Small intestine (tissue), 16 donors: ENCODE measurements at places on chromosomes 4 and X.
A peak's percentile ranks its signal among the peaks of the same experiment; 100 is the strongest.

DNA sequence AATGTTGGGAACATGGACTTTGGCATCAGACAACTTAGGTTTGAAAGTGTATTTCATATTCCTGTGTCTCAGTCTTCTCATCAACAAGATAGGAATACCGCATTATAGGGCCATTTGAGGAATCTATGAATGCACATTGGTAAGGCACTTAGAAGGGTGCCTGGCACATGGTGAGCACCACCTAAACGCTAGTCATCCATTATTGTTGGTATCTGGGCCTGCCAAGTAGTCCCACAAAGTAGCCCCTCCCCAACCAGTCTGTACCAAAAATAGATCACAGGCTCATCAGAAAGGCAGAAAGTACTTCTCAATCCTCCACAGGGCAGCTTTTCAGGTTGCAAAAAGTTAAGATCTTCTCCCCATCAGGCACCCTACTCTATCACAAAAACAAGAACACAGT, 162.3 kb upstream of the KLF3 start:
- no peak for DNase-seq
- no peak overlapping the region for H3K4me3 ChIP-seq
- no peak overlapping the region for H3K27ac ChIP-seq
- no peaks in the 10 kb centered on the region for H3K36me3 ChIP-seq
- no peaks in the 10 kb centered on the region for H3K4me1 ChIP-seq

DNA sequence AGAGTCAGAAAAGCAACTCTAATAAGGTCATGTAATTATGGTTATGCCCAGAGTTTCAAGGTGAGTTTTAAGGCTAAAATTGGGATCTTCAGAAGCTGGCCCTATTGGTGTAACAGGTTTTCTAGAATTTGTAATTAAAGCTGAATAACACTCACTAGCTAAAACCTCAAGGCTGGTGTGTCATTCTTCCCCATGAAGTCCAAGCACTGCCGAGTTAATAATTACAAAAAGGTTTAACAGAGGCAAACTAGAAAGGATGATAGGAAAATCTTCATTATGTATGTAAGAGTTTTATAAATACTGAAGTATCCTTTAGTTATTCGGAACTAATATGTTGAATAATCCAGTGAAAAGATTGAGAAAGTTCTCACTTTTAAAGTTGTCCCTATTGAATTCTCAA, 34.3 kb downstream of the MXRA5 start:
- no peak overlapping the region for H3K27ac ChIP-seq
- H3K4me3 ChIP-seq, result no peak overlapping the region
- no peaks in the 10 kb centered on the region for H3K36me3 ChIP-seq
- H3K27me3 ChIP-seq, result no peaks in the 10 kb centered on the region

DNA sequence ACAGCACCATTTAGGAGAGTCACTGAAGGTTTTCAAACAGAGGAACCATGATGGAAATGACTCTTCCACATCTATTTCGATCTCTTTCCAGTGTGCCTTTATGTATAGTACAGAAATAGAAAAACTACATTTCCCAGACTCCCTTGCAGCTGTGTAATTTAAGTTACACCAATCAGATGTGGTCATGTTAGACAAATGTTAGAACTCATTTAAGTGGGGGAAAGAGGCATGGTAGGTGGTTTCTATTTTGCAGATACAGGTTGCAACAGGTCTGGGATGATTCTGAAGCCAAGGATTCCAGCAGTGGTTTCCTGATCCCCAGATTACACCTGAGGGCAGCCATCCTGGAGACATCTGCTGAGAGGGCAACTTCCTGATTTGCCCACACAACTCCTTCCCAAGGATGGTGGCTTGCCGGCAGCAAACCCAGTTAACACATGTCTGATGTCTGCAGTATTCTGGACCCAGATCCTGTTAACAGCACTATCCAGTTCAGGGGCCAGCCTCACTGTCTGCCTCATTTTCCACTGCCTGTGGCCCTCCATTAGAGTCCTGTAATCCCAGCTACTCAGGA, 38.7 kb upstream of the PDK3 start:
- peak overlapping the region; percentile 72 for H3K27ac ChIP-seq
- peaks cover 30% of the 10 kb centered on the region for H3K4me1 ChIP-seq
- peak; percentile 33 for DNase-seq
- no peaks in the 10 kb centered on the region for H3K27me3 ChIP-seq
- H3K4me3 ChIP-seq, result no peak overlapping the region
- H3K36me3 ChIP-seq, result no peaks in the 10 kb centered on the region

- H3K4me3 ChIP-seq, result no peak overlapping the region
- no peak for DNase-seq
- no peaks in the 10 kb centered on the region for H3K27me3 ChIP-seq
- no peaks in the 10 kb centered on the region for H3K36me3 ChIP-seq
- H3K27ac ChIP-seq, result no peak overlapping the region
- no peaks in the 10 kb centered on the region for H3K4me1 ChIP-seq
These were observed 134.7 kb upstream of the USP9X start for GRCh38 chrX:40950546-40950945.

GRCh38 chr4:93502991-93503390, 325.6 kb upstream of the ATOH1 start:
- no peaks in the 10 kb centered on the region for H3K36me3 ChIP-seq
- no peaks in the 10 kb centered on the region for H3K27me3 ChIP-seq
- DNase-seq, result no peak
- H3K4me1 ChIP-seq, result no peaks in the 10 kb centered on the region
- H3K4me3 ChIP-seq, result no peak overlapping the region

- H3K27ac ChIP-seq, result no peak overlapping the region
- DNase-seq, result no peak
- H3K4me1 ChIP-seq, result peaks cover 4% of the 10 kb centered on the region
- no peaks in the 10 kb centered on the region for H3K27me3 ChIP-seq
These were observed 26.6 kb downstream of the NFKB1 start for GRCh38 chr4:102527695-102528283.

GRCh38 chrX:120262859-120263708, 12.5 kb downstream of the ZBTB33 start:
- DNase-seq, result no peak
- no peaks in the 10 kb centered on the region for H3K27me3 ChIP-seq
- no peak overlapping the region for H3K4me3 ChIP-seq
- no peak overlapping the region for H3K27ac ChIP-seq
- no peaks in the 10 kb centered on the region for H3K4me1 ChIP-seq

- H3K4me3 ChIP-seq, result no peak overlapping the region
- H3K27me3 ChIP-seq, result no peaks in the 10 kb centered on the region
- no peaks in the 10 kb centered on the region for H3K36me3 ChIP-seq
- no peaks in the 10 kb centered on the region for H3K4me1 ChIP-seq
- DNase-seq, result no peak
These were observed 859.3 kb upstream of the LCORL start for GRCh38 chr4:18880871-18881270.

GRCh38 chr4:72900952-72901351, 168.6 kb downstream of the COX18 start:
- no peaks in the 10 kb centered on the region for H3K36me3 ChIP-seq
- no peaks in the 10 kb centered on the region for H3K27me3 ChIP-seq
- no peak overlapping the region for H3K27ac ChIP-seq
- no peak overlapping the region for H3K4me3 ChIP-seq

- no peak overlapping the region for H3K27ac ChIP-seq
- DNase-seq, result no peak
- no peaks in the 10 kb centered on the region for H3K4me1 ChIP-seq
These were observed 62.0 kb upstream of the MAGEB2 start for GRCh38 chrX:30153175-30153880.

- no peaks in the 10 kb centered on the region for H3K4me1 ChIP-seq
- DNase-seq, result no peak
- no peaks in the 10 kb centered on the region for H3K36me3 ChIP-seq
- H3K27ac ChIP-seq, result no peak overlapping the region
- no peaks in the 10 kb centered on the region for H3K27me3 ChIP-seq
These were observed 43.9 kb downstream of the GABRB1 start for GRCh38 chr4:47075262-47075661.

GRCh38 chrX:7088968-7089615, 58.4 kb upstream of the STS start:
- DNase-seq, result peak; percentile 21
- no peaks in the 10 kb centered on the region for H3K4me1 ChIP-seq
- H3K27me3 ChIP-seq, result no peaks in the 10 kb centered on the region
- peaks cover 4% of the 10 kb centered on the region for H3K36me3 ChIP-seq
- no peak overlapping the region for H3K4me3 ChIP-seq
- H3K27ac ChIP-seq, result no peak overlapping the region

GRCh38 chr4:80918004-80918403, 112.5 kb upstream of the BMP3 start:
- no peaks in the 10 kb centered on the region for H3K4me1 ChIP-seq
- no peak for DNase-seq
- no peak overlapping the region for H3K4me3 ChIP-seq
- no peak overlapping the region for H3K27ac ChIP-seq
- H3K36me3 ChIP-seq, result no peaks in the 10 kb centered on the region
- H3K27me3 ChIP-seq, result no peaks in the 10 kb centered on the region

DNA sequence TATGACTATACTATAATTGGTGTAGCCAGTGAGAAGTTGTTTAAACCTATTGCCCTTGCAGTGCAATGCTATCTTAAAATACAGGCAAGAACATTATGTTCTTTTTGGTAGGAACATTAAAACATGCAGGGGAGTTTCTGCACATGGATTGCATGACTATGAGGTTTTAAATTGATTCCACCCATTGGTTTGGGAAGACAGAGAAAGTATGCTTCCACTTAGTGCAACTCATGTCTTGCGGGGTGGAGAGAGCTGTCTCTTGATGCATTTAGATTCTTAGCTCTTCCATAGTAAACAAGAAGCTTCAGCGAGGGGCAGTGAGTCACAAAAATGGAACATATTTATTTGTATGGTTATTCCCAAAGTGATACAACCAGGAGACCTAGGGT, 39.5 kb upstream of the RASL11B start:
- no peaks in the 10 kb centered on the region for H3K4me1 ChIP-seq
- no peaks in the 10 kb centered on the region for H3K27me3 ChIP-seq
- H3K27ac ChIP-seq, result peak overlapping the region; percentile 56
- no peak for DNase-seq
- H3K36me3 ChIP-seq, result no peaks in the 10 kb centered on the region

DNA sequence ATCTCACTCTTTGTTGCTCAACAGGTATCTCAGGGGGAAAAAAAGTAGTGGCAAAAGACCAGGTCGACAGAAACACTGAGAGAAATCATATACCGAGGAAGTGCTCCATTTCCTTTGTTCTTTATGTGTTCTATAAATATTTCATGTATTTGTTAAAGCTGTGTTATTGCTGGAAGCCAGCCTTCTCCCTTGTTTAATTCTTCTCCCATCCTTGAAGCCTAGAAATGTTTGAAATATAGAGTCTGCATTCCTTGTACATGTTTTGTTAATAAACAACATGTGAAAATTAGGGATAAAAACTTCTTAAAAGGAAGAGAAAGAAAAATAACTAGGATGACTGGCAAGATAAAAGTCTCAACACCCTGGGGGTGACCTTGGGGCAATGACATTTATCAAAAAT, 186.2 kb downstream of the ANKRD50 start:
- no peak overlapping the region for H3K4me3 ChIP-seq
- H3K4me1 ChIP-seq, result no peaks in the 10 kb centered on the region
- DNase-seq, result no peak
- H3K36me3 ChIP-seq, result no peaks in the 10 kb centered on the region

DNA sequence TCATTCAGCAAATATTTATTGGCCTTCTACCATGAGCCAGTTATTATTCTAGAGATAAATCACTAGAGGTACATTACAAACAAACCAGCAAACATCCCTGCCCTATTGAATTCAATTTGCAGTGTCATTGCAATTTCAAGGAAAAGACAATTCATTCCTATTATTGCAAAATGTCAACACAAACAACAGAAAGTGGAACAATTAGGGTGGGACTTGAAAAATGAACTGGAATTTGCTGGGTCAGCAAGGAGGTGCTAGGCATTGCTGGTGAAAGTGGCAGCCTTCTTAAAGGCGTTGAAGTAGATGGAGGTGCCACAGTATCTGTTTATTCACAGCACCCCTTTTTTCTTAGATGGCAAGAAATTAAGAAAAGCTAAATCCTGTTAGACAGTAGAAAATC, 224.0 kb upstream of the BMP3 start:
- no peaks in the 10 kb centered on the region for H3K36me3 ChIP-seq
- no peak for DNase-seq
- H3K27ac ChIP-seq, result no peak overlapping the region
- H3K4me1 ChIP-seq, result no peaks in the 10 kb centered on the region
- no peaks in the 10 kb centered on the region for H3K27me3 ChIP-seq
- no peak overlapping the region for H3K4me3 ChIP-seq

GRCh38 chrX:97740044-97740443, 856.3 kb downstream of the RPA4 start:
- no peak for DNase-seq
- no peak overlapping the region for H3K27ac ChIP-seq
- no peaks in the 10 kb centered on the region for H3K36me3 ChIP-seq
- H3K4me1 ChIP-seq, result no peaks in the 10 kb centered on the region

DNA sequence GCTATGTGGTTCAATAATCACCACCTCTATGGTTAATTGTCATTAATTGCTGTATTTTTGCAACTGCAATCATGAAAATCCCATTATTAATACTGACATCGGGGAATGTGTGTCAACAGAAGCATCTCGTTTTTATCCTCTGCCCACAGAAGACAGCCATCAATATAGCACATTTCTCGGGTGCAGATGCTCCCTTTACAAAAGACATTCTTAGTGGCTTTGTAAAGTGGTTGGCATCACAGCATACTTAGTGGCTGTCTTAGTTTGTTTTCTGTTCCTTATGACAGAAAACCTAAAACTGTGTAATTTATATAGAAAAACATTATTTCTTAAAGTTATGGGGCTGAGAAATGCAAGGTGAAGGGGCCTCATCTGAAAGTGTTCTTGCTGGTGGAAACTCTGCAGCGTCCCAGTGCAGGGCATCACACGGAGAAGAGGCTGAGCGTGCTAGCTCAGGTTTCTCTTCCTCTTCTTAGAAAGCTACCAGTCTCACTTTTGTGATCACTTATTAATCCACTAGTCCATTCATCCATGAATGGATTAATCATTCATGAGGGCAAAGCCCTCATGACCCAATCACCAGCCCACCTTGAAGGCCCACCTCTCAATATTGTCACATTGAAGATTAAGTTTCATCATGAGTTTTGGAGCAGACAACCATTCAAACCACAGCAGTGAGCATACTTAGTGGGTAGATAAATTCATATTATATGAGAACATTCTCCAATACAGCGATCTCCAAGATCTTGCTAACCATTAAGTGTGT, 1067.7 kb upstream of the PABPC4L start:
- DNase-seq, result no peak
- no peak overlapping the region for H3K27ac ChIP-seq
- H3K27me3 ChIP-seq, result no peaks in the 10 kb centered on the region
- no peaks in the 10 kb centered on the region for H3K36me3 ChIP-seq
- no peak overlapping the region for H3K4me3 ChIP-seq
- no peaks in the 10 kb centered on the region for H3K4me1 ChIP-seq
